GM04504 (cell line): ENCODE measurements at places on chromosomes 4 and X.

GRCh38 chr4:93203708-93204107 is 624.8 kb upstream of the ATOH1 start:
- no peak for DNase-seq

GRCh38 chrX:12419591-12419990 is 281.3 kb downstream of the FRMPD4 start:
- DNase-seq: no peak

- no peak for DNase-seq
These were observed 99.5 kb upstream of the MYOZ2 start for GRCh38 chr4:119035951-119036737.

DNA sequence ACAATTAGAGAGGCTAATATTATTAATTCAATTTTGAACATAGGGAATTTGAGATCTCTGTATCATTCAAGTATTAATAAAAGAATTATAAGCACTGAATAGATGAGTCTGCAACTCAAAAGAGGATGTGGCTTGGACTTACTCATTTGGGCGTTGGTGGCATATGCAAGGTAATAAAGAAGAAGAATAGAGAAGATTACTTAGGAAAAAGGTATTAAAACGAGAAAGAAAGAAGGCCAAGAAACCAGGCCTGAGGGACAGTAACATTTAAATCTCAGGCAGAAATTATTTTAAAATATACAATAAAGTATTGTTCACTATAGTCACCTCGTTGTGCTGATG is 383.0 kb upstream of the INTU start:
- no peak for DNase-seq

DNA sequence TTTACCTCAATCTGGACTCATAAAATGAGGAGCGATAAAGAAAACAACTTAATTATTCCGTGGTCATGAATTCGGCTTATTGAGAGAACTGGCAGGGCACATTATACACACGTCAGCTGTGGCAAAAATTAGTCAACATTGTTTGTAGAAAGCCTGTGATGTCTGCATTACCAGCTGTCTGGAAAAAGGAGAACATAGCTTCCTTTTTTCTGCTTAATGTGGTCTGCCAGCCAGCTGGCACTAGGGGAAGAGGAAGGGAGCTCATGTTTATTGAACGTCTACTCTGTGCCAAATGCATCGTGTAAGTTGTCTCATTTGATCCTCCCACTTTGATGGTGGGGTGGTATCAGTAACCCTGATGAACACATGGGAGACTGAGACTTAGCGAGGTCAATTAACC is 367.6 kb downstream of the ARHGAP24 start:
- DNase-seq: no peak

DNA sequence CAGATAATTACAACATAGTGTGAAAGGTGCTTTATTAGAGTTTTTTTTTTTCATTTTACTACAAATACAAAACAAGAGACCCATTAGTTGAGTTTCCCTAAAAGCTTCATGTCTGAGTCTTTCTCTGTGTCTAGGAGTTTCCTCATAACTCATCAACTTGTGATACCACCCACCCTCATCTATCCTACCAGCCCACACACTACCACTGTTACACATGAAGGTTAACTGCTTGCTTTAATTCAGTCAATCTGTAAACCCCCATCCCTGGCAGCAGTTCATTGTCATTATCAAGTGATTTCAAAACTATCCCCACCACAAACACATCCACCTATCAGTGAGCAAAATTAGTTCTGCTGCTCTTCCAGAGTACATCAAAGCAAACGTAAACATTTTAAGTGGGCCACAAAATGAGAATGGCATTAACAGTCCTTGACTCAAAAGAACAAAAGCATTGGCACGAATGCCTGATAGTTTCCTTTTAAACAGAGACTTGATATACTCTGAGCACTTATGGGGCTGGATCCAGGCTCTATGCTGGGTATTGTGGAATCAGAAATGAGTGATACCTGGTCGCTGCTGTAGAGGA is 331.6 kb upstream of the FAM241A start:
- no peak for DNase-seq

GRCh38 chrX:21606002-21606401 is 52.1 kb downstream of the KLHL34 start:
- no peak for DNase-seq

- DNase-seq: no peak
These were observed 9.4 kb upstream of the TET2 start for GRCh38 chr4:105137121-105137875.

GRCh38 chr4:165505958-165506837 is 127.4 kb downstream of the CPE start:
- DNase-seq: peak; percentile 23

DNA sequence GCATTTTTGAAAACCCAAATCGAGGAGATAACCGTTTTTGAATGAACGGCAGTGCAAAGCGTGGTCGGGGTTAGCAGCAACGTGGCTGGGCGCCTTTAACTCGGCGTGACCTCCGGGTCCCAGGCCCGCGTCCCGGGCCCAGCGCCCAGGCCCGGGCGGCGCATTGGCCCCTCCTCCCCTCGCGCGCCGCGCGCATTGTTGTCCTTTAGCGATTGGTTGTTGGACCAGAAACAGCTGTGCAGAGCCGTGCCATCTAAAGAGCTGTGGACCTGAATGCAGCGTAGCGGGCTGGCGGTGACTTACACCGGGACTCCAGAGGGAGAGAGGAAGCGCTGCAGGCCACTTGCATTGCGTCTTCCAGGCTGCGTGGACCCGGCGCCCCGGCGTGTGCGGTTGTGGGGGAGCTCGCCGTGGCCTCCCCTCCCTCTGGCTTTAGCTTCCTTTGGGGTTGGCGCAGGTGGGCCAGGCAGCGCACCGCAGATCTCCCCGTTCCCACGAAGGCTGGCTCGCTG is at the start of gene STOX2:
Gene STOX2, plus strand, starts transcription at position 227 of the 512 bp plus-strand sequence. CDS start 1,484 bp downstream, outside the sequence.
- no peak for DNase-seq

DNA sequence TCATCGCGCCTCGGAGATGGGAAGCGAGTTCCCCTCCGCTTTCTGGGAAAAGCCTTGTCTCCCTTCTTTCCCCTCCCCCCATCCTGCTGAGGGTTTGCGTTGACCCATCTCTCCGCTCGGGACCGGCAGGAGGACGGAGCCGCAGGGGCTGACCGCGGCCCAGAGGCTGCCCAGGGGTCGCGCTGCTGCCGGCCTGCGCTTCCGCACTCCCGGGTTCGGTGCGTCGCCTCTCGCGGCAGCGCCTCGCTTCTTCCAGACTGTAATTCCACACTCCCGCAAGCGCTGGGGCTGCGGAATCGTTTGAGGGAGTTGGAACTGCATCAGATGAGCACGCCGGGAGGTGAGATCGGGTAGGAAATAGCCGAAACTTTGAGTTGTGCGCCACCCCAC is 88.3 kb downstream of the BCOR start:
- DNase-seq: no peak

GRCh38 chrX:1006156-1006730 is 206.2 kb downstream of the CRLF2 start:
- DNase-seq: no peak

DNA sequence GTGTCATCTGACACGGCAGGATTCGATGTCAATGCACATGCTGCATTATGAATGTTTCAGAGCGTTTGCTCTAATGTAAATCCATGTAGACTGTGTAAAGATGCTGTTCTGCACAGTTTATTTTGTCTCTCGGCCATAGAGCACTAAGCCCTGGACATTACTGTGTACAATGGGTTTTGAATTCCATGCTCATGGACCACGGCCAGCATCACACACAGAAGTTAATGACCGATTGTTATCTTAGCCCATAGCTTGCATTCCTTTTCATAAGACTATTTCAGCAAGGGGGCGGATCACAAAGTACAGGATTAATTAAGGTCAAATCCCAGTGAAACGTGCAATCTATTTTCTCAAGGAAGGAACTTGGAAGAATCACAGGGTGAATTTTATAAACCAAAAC is 286.1 kb upstream of the TENM3 start:
- DNase-seq: peak; percentile 82

GRCh38 chr4:100106982-100107381 is 83.3 kb downstream of the DDIT4L start:
- no peak for DNase-seq

DNA sequence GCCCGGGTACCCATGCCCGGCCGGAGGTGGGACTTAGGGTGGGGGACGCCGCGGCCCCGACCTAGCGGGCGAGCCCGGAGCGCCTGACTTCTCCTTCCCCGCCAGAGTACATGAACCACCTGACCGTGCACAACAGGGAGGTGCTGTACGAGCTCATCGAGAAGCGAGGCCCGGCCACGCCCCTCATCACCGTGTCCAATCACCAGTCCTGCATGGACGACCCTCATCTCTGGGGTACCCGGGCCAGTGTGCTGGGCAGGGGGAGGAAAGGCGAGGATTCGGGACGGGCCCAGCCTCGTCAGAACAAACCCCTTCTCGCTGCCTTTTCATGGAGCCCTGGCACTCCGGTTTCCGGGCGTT is 622 bp downstream of the TAFAZZIN start:
- no peak for DNase-seq

- no peak for DNase-seq
These were observed 931.6 kb downstream of the RAPGEF2 start for GRCh38 chr4:160034501-160034900.

GRCh38 chr4:81914623-81915022 is 442.9 kb upstream of the RASGEF1B start:
- DNase-seq: no peak

- no peak for DNase-seq
These were observed 487 bp downstream of the HMGB2 start for GRCh38 chr4:173333658-173334084.

DNA sequence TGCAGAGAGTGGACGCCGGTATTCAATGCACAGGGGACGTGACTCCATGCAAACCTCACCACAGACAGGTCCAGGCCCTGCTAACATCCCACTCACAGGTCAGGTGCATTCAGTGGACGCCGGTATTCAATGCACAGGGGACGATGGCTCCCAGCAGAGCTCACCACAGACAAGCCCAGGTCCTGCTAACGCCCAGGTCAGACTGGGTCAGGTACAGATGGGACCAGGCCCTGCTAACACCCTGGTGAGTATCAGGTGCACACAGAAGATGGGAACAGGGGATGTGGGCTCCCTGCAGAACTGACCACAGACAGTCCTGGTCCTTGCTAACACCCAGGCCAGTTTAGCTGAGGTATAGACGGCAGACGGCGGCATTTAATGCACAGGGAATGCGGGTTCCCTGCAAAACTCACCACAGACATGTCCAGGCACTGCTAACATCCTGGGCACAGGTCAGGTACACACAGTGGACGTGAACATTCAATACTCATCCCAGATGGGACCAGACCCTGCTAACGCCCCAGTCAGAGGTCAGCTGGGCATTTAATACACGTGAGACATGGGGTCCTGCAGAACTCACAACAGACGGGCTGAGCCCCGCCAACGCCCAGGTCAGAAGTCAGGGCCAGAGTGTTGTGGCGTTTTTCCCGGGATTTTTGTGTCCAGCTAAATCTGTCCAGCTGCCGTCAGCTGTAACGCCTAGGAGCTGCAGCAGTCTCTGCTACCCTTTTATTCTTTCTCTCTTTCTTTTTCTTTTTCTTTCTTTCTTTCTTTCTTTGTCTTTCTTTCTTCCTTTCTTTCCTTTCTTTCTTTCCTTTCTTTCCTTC is 99.2 kb downstream of the SHOX start:
- no peak for DNase-seq

- DNase-seq: no peak
These were observed 1.4 kb downstream of the AR start for GRCh38 chrX:67545036-67545821.

DNA sequence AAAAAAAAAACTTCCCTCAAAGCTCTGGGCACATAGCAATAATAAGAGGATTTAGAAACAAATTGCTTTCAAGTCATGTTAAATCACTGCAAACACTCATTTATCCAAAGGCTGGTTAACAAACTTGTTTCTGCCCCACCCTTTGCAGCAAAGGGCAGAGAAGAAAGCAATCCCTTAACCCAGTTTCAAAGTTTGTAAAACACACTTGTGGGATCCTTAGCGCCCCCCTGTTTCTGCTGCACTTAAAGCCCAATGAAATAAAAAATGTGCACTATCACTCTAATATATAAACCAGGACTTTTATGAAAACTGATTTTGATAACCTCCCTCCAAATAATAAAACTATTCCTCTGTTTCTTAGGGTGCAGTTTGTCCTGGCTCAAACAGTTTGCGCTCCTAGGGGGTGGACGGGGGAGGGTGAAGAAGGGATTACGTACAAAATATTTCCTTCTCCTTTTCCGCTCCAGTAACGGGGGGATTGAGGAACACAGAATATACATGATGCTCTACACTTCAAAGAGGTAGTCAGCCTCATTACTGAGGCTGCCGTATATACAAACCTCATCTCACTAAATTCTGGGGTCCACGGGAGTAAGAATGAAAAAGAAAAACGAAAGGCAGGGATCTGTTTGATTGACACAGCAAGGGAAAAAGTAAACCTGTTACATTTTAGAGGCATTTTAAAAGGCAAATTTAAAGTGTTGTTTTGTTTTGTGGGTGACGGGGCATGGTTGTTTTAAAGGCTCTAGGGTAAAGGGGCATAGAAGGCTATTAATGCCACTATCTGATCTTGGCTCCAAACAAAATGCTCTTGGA is 3.1 kb upstream of the PCDH10 start:
- no peak for DNase-seq

DNA sequence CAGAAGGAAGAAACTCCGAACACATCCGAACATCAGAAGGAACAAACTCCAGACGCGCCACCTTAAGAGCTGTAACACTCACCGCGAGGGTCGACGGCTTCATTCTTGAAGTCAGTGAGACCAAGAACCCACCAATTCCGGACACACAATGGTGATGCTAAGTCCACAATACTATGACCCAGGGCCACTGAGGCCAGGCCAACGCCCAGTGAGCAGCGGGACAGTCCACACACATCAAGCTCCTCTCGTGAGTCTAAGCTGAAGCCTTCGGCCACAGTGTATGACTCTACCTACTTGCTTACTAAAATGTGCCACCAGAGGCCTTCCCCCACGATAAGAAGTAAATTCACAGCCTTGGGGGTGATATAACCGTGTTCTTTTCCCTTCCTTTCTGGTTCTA is 10.2 kb upstream of the CDKN2AIP start:
- no peak for DNase-seq

DNA sequence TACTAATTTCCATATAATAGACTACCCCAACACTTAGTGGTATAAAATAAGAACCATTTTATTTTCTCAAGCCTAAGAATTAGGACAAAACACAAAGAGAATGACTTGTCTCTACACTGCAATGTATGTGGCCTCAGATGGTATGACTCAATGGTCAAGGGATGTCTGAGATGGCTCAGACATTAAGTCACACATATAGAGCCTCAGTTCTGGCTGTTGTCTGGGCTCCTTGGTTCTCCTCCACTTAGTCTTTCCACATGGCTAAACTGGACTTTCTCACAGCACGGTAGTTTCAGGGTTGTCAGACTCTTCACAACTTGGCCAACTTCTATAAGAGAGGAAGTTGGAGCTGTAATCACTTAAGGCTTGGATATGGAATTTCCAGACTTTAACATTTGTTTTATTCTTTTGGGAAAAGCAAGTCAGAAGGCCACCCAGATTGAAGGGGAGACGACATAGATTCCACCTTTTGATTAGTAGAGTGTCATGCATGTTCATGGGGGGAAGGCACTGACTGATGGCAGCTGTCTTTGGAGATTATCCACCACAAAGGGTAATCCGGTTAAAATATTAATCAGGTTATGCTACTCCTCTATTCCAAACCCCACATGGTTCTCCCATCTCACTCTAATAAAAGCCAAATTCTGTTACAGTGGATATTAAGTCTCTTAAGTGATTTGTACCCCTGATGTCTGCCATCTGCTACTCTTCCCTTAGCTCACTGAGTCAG is 9.4 kb downstream of the IL15 start:
- DNase-seq: peak; percentile 70

- DNase-seq: no peak
These were observed 70.5 kb downstream of the SEL1L3 start for GRCh38 chr4:25792200-25792791.
